Left ventricle myocardium inferior (tissue), 1 donor: ENCODE measurements at places on chromosomes 5 and 9. TPM values are rescaled to one million over a fixed set of nuclear protein-coding genes. Genes with fewer than 3 reads are reported as not detected.

The KIF4B gene
- not detected for total RNA-seq

DNA sequence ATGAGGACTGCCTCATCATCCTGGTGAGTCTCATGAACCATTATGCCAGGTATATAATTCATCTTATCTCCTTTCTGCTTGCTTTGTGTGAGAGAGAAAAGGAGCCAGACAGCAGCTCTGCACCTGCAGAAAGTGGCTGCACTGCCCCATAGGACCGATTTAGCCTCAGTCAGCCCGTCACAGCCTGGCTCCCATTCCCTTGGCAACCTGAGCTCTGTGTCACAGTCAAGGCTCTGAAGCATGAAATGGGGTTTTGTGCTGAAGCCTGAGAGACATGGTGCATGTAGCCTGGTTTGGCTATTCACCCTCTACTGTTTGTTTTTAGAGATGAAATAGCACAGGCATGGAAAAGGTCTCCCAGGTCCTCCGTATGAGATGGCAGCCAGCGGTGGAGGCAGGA, 198.3 kb downstream of the KCTD16 start:
- no peaks in the 10 kb centered on the region for H3K36me3 ChIP-seq
- peaks cover 6% of the 10 kb centered on the region for H3K27me3 ChIP-seq
- no peaks in the 10 kb centered on the region for H3K4me1 ChIP-seq
- H3K27ac ChIP-seq: no peak overlapping the region

The MCTP1 gene
- 7.8 TPM for total RNA-seq

GRCh38 chr5:172528440-172528839, 74.1 kb upstream of the SH3PXD2B start:
- no peak overlapping the region for H3K4me3 ChIP-seq
- H3K27me3 ChIP-seq: no peaks in the 10 kb centered on the region
- no peak for DNase-seq
- H3K4me1 ChIP-seq: peaks cover 44% of the 10 kb centered on the region
- H3K27ac ChIP-seq: peak overlapping the region; percentile 75

The SOHLH1 gene
- not detected for total RNA-seq

DNA sequence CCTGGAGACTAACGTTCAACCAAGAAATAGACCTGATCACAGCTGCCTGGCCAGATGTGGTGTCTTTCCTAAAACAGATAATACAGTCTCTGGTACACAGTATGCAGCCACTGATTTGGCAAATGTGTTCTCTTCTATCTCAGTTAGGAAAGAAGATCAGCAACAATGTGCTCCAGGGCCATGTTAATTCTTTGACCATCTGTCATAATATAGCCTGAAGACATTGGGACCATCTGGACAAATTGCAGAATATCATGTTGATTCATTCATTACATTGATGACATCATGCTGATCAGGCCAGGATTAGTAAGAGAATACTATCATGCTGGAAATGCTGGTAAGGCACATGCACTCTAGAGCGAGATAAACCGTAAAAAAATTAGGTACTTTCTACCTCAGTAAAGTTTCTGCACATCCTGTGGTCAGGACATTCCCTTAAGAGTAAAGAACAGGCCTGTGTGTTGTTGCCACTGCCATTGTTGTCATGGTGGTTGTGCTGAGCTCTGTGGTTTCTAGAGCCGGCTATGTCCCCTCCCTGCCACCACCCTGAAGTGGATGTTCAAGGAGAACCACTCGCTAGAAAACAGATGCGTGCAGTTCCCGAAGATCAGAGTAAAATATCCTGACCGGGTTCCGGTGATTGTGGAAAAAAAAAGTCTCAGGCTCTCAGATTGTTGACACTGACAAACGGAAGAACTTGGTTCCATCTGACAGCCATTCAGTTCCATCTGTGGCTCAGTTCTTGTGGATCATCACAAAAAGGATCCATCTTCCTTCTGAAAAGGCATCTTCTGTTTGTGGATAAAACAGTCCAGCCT, 6.4 kb upstream of the JMY start:
- no peak for DNase-seq
- no peak overlapping the region for H3K4me3 ChIP-seq
- H3K27me3 ChIP-seq: no peaks in the 10 kb centered on the region
- no peaks in the 10 kb centered on the region for H3K4me1 ChIP-seq

GRCh38 chr5:140821375-140822280, at the start of gene PCDHA5:
Gene PCDHA5 (plus strand): TSS chr5:140821613.
- H3K27me3 ChIP-seq: peaks cover 55% of the 10 kb centered on the region
- no peaks in the 10 kb centered on the region for H3K36me3 ChIP-seq
- H3K27ac ChIP-seq: no peak within 1 kb of the TSS
- H3K4me3 ChIP-seq: no peak within 1 kb of the TSS
- no peaks in the 10 kb centered on the region for H3K4me1 ChIP-seq

The PLCXD3 gene
- total RNA-seq: 73.1 TPM

The MCC gene
- 31.6 TPM for total RNA-seq

DNA sequence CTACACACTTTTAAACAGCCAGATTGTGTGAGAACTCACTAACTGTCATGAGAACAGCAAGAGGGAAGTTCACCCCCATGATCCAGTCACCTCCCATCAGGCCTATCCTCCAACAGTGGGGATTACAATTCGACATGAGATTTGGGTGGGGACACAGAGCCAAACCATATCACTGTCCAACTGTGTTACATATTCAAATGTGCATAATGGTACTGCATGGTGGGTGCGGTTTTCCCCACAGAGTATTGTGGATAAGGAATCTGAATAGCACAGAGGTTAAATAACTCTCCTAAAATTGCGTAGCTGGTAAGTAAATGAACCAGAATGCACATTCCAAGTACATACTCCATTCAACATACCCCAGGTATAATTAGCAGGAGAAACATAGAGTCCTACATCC, 32.1 kb downstream of the CDH6 start:
- no peaks in the 10 kb centered on the region for H3K27me3 ChIP-seq
- H3K4me3 ChIP-seq: no peak overlapping the region
- H3K36me3 ChIP-seq: no peaks in the 10 kb centered on the region
- H3K4me1 ChIP-seq: peaks cover 21% of the 10 kb centered on the region
- DNase-seq: no peak

DNA sequence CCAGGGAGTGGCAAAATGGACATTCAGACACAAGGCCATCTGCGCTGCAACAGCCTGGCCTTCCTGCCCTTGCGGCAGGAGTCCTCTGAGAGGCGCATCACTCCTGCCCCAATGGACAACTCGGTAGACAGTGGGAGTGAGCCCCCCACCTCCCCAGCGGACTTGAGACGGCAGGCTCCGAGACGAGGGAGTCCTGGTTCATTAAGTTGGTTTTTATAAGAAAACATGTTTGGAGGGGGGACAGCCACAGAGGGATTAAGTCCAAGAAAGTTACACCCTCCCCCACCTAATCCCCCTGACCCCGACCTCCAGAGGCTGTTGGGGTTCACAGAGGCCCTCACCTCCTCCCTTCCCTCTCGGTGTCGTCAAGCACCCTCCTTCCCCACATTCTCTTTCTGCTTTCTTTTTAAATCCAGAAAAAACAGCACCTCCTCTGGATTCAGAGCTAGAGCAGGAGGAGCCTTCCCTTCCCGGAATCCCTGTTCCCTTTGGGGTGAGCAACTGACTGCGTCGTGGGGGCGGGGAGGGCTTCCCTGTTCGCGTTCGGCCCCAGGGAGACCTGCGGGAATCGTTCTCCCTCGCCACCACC, 1.8 kb upstream of the EGR1 start:
- H3K36me3 ChIP-seq: no peaks in the 10 kb centered on the region
- peak overlapping the region; percentile 91 for H3K4me3 ChIP-seq
- DNase-seq: no peak
- no peaks in the 10 kb centered on the region for H3K27me3 ChIP-seq
- H3K27ac ChIP-seq: peak overlapping the region; percentile 99
- H3K4me1 ChIP-seq: peaks cover 79% of the 10 kb centered on the region

DNA sequence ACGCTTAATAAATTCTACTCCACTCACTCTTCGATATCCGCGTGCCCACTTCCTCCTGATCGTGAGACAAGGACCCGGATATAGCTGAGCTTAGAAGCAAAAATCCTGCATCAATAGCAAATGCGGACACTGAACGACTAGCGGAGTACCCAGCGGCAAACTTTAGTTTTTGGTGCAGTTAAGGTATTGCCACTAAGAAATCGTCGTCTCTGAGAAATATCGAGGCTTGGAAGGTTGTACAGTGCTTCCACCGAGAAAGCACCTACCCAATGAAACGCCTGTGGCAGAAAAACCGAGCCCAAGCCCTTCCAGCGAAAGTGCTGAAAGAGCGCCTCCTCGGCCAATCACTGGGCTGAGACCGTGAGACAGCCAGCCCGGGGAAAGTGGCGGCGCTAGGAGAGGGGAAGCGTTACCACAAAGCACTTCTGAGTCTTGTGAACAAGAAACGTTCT, 32.2 kb downstream of the ANXA2R start:
- peaks cover 81% of the 10 kb centered on the region for H3K27me3 ChIP-seq
- no peaks in the 10 kb centered on the region for H3K36me3 ChIP-seq
- H3K27ac ChIP-seq: peak overlapping the region; percentile 92
- H3K4me1 ChIP-seq: peaks cover 29% of the 10 kb centered on the region

The LRRC70 gene
- total RNA-seq: 0.77 TPM

The EQTN gene
- not detected for total RNA-seq

GRCh38 chr9:6229619-6230018, 14.0 kb downstream of the IL33 start:
- no peak overlapping the region for H3K4me3 ChIP-seq
- H3K4me1 ChIP-seq: peaks cover 72% of the 10 kb centered on the region
- no peaks in the 10 kb centered on the region for H3K27me3 ChIP-seq
- H3K36me3 ChIP-seq: no peaks in the 10 kb centered on the region

The DIRAS2 gene
- 0.30 TPM for total RNA-seq

The GABRA1 gene
- total RNA-seq: not detected

GRCh38 chr5:55136521-55136920, 23.4 kb upstream of the GPX8 start:
- H3K27ac ChIP-seq: no peak overlapping the region
- no peaks in the 10 kb centered on the region for H3K4me1 ChIP-seq

The SAXO1 gene
- total RNA-seq: 0.03 TPM

The SPARC gene
- total RNA-seq: 477 TPM

The LRSAM1 gene
- 35.4 TPM for total RNA-seq
